ENCODE measurements at places on chromosomes 1 and 21. TPM values are rescaled to one million over a fixed set of nuclear protein-coding genes. Genes with fewer than 3 reads are reported as not detected.

DNA sequence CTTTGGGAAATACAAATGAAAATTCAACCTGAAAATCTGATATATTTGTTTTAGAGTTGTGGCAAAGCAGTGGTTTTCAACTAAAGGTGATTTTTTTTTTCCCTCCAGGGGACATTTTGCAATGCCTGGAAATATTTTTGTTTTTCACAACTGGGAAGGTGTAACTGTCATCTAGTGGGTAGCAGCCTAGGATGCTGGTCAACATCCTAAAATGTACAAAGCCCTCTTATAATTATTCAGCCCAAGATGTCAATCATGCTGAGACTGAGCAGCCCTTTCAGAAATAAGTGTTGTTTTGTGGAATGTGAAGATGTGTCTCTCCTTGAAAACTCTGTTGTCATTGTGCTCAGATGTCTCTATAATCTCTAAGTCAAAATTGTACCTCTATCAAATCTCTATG, 95.2 kb upstream of the NCAM2 start:
- DNase-seq = no peak

- DNase-seq = no peak
Measured at GRCh38 chr1:24348196-24348595, 29.0 kb downstream of the GRHL3 start.

CDC14A gene
- 4.9 TPM for total RNA-seq

NEGR1 gene
- 7.4 TPM for total RNA-seq

GRCh38 chr1:89260566-89261255, 11.9 kb downstream of the GBP5 start:
- DNase-seq = peak; percentile 23

ZNF683 gene
- not detected for total RNA-seq

RNF220 gene
- total RNA-seq = 47.4 TPM

DNA sequence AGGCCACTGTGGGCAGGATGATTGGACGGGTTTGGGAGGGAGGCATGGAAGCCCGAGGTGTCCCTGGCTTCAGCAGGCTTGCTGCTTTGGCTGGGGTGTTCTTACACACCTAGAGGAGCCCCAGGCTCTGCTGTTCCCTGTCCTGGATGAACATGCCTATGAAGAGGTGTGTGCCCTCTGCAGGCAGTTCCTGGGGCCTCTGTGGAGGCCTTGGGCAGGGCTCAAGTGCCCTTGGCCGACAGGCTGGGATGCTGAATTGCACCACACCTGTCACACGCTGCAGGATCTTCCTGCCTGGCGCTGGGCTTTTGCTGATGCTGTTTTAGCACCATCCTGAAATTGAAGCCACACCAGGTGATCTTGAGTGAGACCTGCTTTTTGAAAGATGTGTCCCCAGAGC, 415.0 kb upstream of the VAMP3 start:
- no peak for DNase-seq

- no peak for DNase-seq
Measured at GRCh38 chr1:207316622-207317391, 4.7 kb upstream of the CD55 start.

ESRRG gene
- total RNA-seq = 0.79 TPM

MAEL gene
- total RNA-seq = 0.17 TPM

DNA sequence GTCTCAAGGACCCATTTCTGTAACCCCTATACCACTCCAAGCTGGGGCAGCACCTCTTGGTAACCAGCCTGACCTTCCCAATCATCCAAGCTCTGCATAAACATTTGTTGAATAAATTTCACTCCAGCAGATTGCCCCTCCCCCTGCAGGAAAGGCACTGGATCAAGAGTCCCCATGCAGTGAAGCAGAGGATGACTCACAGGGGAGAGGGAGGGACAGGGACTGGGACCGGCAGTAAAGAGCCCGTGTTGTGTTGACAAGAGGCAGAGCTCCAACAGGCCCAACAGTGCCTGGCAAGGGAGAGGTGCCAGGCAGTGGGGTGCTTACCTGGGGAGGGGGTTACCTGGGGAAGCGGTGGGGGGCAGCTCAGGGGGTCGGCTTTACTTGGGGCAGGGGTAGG, 32.3 kb downstream of the SLC9A1 start:
- DNase-seq = peak; percentile 60

SLC45A3 gene
- 7.1 TPM for total RNA-seq

HPDL gene
- total RNA-seq = 0.70 TPM

- DNase-seq = no peak
Measured at GRCh38 chr21:46051821-46052675, 45.9 kb upstream of the COL6A2 start.

- DNase-seq = peak; percentile 84
Measured at GRCh38 chr1:180151508-180151907, 3.2 kb upstream of the QSOX1 start.

GRCh38 chr1:82950606-82951200, 1048.2 kb downstream of the TTLL7 start:
- DNase-seq = no peak

DNA sequence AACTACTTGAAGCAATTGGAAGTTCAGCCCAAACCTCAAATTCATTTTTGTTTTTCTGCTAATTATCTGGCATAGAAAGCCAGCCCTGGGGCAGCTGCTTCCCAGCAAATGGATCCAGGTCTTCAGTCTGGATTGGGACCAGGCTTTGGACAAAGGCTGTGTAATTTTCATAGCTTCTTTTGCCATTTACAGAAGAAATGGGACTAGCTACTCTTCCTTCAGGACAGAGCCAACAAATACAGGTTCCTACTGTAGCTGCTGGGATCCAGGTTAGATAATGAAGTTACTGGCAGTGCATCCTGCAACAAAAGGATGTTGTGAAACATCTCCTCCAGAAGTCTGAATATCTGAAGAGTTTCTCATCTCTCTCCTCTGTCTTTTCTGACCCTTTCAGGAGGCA, 171.5 kb upstream of the CAMK1G start:
- DNase-seq = no peak

KRTAP26-1 gene
- not detected for total RNA-seq

DNA sequence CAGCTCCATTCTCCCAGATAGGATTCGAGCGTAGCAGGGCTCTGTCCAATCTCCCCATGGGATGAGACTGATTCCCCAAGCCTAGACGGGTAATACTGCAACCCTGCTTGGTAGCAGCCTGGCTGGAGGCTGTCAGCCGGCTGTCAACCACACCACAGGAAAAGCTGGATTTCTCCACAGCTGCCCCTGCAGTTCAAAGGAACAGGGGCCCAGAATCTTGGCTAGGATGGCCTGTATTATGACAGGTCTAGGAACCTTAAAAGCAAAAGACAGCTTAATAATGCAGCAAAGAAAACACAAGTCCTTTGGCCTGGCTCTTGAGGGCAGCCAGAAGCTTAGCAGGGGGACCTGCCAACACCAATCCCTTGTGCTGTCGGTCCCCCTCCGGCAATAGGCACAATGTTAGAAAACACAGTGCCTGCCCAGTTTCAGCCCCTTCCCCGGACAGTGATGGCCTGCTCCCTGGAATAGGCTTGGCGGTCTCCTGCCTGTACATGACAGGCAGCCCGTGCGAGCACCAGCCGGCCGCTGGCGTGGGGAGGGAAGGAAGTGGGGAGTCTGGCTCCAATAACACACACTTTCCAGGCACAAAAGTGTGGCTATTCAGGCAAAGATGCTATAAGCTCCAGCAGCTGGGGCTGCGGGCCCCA, 90.5 kb downstream of the TRABD2B start:
- no peak for DNase-seq

GRCh38 chr1:25134801-25135461, 97.4 kb downstream of the SYF2 start:
- no peak for DNase-seq

- no peak for DNase-seq
Measured at GRCh38 chr1:235049217-235049616, 79.4 kb downstream of the TOMM20 start.

DNA sequence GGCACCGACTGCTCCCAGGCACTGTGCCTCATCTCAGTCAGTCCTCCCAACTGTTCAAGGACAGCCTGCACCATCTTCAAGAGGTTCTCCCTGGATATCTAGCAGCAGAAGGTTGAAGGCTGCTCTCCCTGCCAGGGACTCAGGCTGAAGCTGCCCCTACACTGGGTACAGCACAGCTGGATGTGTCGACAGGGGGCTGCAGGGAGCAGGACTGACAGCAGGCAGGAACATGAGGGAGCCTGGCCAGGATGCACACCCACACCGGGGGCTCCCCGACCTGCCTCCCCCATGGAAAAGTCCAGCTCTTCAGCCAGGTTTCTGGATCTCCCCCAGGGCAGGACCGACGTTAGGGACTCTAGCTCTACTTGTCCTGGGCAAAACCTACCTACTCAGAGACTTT, 20.5 kb downstream of the SETD4 start:
- no peak for DNase-seq

DNA sequence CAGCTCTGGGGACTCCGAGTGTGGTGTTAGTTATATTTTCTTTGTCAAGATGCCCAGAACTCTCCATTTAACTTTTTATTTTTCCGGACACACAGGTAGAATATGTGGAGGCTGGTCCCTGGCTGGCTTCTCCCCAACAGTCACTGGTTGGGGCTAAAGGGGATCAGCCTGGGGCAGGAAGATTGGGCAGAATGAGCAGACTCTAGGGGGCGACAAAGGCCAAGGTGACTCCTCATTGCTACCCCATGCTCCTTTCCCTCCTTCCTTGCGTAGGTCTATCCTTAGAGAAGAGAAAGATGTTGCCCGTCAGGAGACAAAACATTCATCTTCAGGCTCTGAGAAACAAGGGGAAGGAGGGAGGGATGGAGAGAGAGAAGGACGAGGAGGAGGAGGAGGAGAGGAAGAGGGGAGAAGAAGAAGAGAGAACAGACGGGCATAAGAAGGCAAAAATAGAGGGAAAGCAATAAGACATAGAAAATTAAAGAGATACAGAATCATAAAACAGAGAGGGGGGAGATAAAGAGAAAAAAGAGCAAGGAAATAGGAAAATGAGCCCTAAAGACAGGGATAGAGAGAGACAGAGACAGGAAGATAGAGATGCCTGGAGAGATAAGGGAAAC, 89.9 kb downstream of the FOXD2 start:
- DNase-seq = no peak

- peak; percentile 91 for DNase-seq
Measured at GRCh38 chr1:84504580-84505492, 1.4 kb upstream of the SPATA1 start.

- no peak for DNase-seq
Measured at GRCh38 chr1:92817986-92818764, 13.7 kb upstream of the RPL5 start.

TMEM81 gene
- 4.8 TPM for total RNA-seq

Data from astrocyte (in vitro differentiated cells and primary cell).